ENCODE measurements at places on chromosomes 4 and X.

DNA sequence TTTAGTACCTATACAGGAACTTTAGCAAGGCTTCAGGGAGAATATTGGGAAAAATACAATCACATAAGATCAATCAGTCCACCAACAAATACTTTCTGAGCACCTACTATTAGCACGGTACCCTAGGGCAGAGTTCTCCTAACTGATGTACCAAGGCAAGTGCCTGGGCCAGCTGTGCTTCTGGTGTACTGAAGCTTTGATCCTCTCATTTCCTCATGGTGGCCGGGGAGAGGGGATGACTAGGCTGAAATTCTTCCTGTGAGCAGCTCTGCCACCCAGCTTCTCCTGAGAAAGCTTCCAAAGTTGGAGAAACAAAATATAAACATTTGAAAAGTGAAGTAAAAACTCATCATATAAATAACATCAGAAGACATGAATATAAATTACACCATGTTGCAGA, 49.3 kb upstream of the ATOH1 start:
- DNase-seq = no peak

DNA sequence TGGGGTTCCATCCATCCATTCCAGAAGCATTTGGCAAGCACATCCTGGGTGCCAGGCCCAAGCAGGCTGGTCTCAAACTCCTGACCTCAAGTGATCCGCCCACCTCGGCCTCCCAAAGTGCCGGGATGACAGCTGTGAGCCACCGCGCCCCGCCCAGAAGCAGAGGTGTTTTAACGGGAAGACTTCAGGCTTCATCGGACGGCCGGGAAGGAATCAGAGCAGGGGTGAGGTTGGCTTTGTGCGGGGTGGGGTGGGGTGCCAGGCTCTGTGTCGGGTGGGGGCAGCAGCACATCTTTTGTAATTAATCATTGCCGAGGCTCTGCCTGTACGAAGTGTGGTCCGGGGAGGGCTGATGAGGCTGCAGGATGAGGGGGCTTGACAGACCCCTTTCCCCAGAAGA, 5.1 kb upstream of the SLC25A6 start:
- no peak for DNase-seq

DNA sequence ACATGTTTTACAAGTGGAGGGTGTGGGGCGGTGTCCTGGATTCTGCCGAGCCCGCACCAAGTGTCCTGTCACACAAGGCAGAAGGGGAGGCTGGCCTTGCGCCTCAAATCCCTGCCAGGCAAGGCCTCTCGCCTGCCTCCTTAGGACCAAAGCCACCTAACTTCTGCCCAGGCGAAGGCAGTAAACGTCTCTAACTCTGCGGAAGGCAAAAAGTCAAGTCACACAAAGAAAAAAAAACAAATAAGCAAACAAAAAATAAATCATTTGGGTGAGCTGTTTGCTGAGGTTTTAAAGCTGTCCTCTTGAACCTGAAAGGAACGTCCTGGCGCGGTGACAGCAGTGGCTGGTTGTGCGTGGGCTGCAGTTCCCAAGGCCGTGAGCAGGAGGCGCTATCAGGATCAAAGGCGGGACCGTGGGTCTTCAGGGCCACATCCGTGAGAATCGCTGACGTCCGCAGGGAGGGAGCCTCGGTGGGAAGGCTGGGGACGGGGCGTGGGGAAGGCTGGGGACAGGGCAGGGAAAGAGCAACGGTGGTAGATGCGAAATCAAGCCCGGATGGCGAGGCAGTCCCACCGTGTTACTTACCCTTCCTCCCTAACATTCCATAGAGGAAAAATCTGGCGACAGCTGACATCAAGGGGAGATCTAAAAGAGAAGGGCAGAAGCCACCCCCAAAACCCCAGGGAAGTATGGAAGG, 99.1 kb downstream of the TRAPPC11 start:
- no peak for DNase-seq

- no peak for DNase-seq
These were observed 451.5 kb downstream of the PCDH11X start for GRCh38 chrX:92230628-92231027.

DNA sequence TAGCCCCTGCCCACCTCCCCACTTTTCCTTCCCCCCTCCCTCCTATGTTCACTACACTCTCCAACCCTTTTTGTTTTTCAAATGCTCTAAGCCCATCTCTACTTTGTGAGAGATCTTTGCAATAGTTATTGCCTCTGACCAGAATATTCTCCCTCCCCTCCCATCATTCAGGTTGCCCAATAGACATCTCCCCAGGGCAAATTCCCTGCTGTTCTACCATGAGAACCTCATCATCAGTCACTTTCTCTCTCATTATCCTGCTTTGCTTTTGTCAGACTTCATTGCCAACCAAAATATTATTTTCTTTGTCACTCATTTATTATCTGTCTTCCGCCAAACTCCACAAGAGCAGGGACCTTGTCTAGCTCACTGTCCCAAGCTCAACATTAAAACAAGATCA, 268.2 kb upstream of the PPARGC1A start:
- no peak for DNase-seq

DNA sequence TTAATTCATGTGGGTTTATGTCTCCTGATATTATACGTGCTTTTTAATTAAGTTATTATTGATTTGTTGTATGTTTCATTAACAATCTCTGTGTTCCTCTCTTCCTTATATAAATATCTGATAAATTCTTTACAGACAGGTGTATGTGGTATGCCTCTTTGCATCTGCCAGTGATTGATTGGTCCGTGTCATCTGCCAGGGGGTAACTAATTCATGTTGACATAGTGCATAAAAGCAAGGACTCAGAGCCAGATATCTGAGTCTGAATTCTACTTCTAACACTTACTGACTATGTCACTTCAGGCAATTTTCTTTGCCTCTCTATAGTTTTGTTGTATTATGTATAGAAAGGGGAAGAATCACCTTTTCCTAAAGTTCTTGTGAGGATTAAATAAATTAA, 5.2 kb upstream of the AMBN start:
- no peak for DNase-seq

DNA sequence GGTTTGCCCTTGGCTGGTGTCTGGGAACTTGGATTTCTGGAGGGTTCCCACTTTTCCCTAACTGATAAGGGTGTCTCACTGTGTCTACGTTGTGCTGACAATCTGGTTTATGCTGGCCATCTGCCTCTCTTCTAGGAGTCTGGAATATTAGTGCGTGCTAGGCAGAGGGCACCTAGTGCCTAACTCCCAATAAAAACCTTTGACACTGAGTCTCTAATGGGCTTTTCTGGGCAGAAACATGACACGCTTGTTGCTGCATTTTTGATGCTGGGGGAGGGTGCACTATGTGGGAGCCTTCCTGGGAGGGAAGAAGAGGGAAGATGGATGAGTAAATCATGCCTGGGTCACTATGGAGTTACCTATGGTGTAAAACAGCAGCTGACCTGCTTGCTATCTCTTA, 16.3 kb upstream of the ZNF41 start:
- DNase-seq = no peak

DNA sequence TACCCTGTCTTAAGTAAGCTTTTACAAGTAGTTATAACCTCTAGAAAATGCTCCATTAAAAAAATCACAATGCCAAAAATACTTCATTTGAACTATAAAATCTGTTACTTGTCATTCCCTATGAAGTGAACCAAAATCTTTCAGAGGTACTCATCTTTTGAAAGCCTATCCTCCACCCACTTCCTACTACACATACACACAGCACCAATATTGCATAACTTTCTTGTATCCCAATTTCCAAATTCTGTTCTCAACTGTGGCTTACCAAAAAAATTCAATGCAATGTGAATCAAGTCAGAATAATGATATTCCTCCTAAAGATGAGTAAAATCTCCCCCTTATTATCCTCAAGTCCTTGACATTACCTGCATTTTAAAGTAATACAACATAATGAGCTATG, 15.9 kb downstream of the DHX15 start:
- DNase-seq = no peak

GRCh38 chr4:67886281-67886680, 2.5 kb upstream of the TMPRSS11D start:
- no peak for DNase-seq

- DNase-seq = no peak
These were observed 47.3 kb upstream of the GAB1 start for GRCh38 chr4:143289370-143289769.

GRCh38 chr4:119039779-119040178, 95.9 kb upstream of the MYOZ2 start:
- no peak for DNase-seq

All from SW 1271 (cell line).